Large intestine (tissue), 12 donors: ENCODE measurements at places on chromosomes 7 and 10. TPM values are rescaled to one million over a fixed set of nuclear protein-coding genes. Genes with fewer than 3 reads are reported as not detected.

DNA sequence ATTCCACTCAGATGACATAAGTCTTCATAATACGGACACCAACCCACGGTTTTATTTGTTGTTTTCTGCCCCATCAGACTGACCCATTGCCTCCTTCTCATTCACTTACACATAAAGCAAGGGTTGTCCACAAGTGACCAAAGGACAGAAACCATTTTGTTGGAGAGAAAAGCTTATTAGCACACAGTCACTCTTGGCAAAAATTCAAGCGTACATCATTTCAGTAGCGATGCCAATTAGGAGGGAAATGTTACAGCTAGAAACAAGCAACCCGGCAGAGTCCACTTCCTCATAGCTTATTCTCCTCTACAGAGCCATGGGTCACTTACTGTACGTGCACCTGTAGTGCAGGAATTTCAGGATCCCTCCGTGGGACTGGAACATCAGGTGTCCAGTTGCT is 23.0 kb downstream of the ABLIM1 start:
- no peak for DNase-seq

DNA sequence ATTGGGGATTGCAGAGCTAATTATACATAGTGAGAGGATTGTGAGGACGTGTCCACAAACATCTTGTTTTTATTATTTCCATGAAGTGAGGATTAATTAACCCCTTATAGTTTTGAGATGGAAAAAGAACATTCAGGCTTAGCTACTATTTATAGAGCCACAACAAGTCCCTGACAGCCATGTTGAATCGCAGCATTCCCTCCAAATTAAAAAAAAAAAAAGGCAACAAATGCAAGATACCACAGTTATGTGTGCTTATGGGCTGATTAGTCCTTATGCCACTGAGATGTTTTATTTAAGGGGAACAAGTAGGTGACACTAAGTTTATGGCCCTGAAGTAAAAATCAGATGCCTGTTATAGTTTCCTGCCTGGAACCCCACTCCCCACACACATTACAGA is 350.3 kb downstream of the GPAM start:
- no peak for DNase-seq

- no peak for DNase-seq
Measured at GRCh38 chr10:106930751-106931150, 233.8 kb downstream of the SORCS1 start.

DNA sequence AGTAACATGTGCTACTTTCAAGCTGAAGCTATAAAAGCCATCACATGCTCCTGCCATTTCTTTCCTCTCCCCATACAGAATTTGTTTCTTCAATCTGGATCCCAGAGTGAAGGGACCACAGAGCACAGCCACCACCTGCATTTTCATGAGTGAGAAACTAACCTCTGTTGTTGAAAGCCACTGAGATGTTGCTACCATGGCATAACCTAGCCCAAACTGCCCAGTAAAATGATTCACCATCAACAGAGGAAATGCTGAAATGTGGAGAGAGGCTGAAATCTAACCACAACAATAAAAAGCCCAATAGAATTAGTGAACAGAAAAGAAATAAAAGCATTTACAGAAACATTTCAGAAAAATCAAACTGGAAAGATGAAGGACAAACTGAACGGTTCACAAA is 125.2 kb downstream of the AMPH start:
- DNase-seq, result no peak

GRCh38 chr7:129771201-129771927 is 159.8 kb downstream of the NRF1 start:
- DNase-seq, result no peak

- no peak for DNase-seq
Measured at GRCh38 chr7:30698481-30698880, 16.2 kb upstream of the CRHR2 start.

CALHM1 gene
- polyA plus RNA-seq, result 0.04 TPM

LRRN3 gene
- polyA plus RNA-seq, result 7.1 TPM

STK17A gene
- polyA plus RNA-seq, result 18.5 TPM

NUTM2B gene
- 1.3 TPM for polyA plus RNA-seq

RNF133 gene
- polyA plus RNA-seq, result 0.10 TPM

- peak; percentile 55 for DNase-seq
Measured at GRCh38 chr7:141649865-141650634, 51.9 kb downstream of the DENND11 start.

CACNB2 gene
- polyA plus RNA-seq, result 8.2 TPM

C7orf57 gene
- polyA plus RNA-seq, result 0.28 TPM

DNA sequence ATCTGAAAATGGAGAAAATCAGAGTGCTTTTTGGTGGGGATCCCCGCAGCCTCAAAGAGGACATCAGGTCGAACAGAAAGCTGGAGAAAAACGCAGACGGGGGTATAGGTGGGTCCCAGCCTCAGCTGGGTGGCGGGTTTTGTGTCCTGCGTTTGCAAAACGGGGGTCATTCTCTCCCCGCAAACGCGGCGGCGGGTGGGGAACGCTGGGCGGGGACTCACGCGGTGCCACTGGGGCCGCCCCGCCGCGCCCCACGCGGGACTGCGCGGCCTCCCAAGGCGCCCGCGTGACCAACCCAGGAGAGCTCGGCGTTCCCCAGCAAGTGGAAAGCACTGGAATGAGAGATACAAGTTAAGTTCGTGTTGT is 806 bp upstream of the VIPR2 start:
- no peak for DNase-seq

DNA sequence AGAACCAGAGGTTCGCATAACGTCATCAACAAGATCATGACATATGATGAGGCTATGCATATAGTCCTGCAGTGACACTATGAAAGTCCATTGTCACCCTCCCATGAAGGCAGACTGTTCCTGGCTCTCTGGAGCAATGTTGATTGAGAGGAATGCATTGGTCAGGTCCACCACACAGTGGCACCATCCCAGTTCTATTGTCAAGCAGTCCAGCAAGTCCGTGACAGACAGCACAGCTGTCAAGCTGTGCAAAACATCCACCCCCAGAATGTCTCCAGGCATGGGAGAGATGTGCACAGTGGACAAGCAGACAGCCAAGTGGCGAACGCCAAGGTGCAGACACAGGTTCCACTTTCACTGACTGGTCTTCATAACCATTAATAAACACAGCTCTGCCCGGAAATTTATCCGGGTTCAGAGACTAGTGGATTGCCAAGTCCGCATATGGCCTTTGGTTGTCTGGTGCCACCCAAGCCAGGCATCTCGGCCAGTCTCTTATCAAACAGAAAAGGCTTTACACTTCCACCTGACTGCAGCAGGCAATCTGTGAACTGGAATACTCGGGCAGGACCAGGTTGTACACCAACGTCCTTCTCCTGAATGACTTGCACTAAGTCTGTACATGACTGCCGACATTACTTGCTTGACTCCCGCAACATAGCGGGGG is 7.2 kb downstream of the RNF133 start:
- DNase-seq, result no peak

- DNase-seq, result no peak
Measured at GRCh38 chr7:47697543-47697942, 115.6 kb upstream of the TNS3 start.

DNA sequence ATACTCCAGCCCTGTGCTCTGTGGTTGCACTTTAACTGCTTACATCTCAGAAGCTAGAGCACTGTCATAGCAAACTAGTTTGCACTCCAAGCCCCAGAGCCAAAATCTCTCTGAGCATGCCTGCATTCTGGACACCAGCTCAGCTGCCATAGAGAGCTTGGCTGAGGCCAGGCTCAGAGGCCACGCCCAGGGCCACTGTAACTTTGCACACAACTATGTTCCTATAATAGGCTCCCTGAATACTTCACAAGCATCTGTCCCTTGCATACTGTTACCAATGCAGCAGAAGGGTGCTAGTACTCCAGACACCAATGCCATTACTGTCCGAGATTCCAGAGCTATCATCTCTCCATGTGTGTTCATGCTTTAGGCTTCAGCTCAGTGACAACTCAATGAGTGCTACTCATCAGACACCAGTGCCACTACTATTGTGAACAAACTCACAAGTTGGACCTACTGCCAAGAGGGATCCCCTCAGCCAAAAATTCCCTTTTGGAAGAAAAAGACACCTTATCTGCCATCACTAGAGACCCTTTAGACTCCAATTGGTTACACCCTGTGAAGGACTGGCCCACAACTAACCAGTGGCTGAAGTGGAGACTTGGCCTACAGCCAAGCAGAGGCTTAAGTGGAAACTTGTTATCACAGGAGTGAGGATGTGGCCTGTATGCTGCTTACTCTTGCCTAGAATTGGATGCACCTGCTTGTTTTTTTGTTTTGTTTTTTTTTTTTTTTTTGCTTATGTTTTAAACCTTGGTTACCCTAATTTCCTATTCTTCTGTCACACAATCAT is 211.6 kb upstream of the MAGI2 start:
- DNase-seq, result no peak
